Chondrocyte (in vitro differentiated cells): ENCODE measurements at places on chromosomes 3 and 15.
A peak's percentile ranks its signal among the peaks of the same experiment; 100 is the strongest.

DNA sequence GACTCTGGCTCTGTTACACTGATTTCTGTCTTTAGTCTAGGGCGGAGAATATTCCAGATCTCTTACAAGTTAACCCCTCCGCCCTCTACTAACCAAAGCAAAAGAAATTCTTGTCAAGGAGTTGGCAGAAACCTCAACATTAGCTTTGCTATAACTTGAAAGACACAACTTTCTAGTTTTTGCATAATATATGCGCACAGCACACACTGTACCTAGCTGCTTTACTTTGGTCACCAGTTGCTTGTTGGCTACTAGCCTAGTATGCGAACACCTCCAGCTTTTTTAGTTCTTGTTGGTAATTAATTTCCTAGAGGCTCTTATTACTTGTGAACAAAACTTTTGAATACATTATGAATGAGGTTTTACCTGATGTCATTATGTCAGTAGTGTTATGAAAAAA, 348.8 kb upstream of the C2CD4B start:
- no peaks in the 10 kb centered on the region for H3K36me3 ChIP-seq
- peaks cover 7% of the 10 kb centered on the region for H3K4me1 ChIP-seq
- DNase-seq = no peak
- no peak overlapping the region for H3K4me3 ChIP-seq

DNA sequence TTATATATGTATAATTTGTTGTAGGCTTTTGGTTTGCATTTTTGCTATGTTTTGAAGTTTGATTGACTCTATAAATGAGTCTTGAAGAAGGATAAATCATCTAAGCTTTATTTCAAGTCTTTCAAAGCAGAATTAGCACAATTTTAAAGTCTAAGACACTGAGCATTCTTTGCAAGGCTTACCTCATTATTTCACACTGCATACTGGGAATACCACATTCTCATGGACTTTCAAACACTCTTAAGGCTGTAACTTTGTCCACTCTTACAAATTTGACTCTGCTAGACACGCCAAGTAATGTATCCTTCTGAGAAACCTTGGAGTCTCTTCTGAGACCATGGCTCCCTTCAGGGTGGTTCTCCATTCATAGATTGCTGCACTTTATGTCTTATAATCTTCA, 281.3 kb upstream of the COL8A1 start:
- H3K27me3 ChIP-seq = no peaks in the 10 kb centered on the region
- peaks cover 12% of the 10 kb centered on the region for H3K4me1 ChIP-seq
- no peak overlapping the region for H3K4me3 ChIP-seq
- no peak overlapping the region for H3K27ac ChIP-seq

DNA sequence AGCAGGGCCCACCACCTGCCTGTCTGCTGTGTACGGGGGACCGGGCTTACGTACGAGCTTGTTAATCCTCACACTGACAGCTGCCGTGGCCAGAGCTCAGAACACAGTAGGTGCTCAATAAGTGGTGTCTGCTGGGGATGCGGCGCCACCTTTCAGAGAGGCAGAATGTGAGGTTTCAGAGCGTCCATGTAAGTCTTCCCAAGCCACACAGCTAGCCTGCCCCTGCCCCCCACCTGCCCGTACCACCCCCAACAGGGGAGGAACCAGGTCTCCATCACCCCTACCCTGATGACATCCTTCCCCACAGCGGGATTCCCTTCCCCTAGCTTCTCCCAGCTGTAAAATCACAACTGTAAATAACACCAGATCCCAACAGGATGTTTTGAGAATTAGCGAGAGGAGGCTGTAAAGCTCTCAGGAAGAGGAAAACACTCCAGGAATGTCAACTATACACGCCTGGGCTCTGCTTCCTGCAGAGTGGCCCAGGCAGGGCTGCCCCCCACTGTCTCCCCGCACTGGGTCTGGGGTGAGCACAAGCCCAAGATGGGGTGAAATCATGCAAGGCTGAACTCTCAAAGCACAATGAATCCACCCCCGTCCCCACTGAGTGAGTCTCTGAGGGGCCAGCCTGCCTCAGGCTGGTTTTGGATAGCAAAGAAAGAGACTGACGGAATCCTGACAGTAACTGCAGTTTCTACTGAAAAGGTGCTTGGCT, 250.1 kb upstream of the LYSMD4 start:
- peaks cover 3% of the 10 kb centered on the region for H3K36me3 ChIP-seq
- peaks cover 35% of the 10 kb centered on the region for H3K4me1 ChIP-seq
- no peaks in the 10 kb centered on the region for H3K27me3 ChIP-seq
- peak; percentile 82 for DNase-seq

DNA sequence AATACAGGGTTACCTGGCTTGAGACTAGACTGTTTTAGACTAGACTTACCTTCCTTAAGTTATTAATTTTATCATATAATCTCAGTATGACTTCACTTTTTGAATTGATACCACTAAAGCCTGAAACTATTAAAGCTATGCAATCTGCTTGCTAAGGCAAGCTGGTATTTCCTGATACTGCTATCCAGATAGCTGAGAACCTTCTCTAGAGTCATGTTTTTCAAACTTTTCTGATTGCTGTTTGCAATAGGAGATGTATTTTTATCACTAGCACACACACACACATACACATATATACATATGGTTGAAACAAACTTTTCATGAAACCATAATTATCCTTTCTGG, 9.3 kb upstream of the MAGI1 start:
- no peaks in the 10 kb centered on the region for H3K36me3 ChIP-seq
- no peak overlapping the region for H3K4me3 ChIP-seq
- DNase-seq = no peak

GRCh38 chr15:53739651-53740050, 19.8 kb downstream of the WDR72 start:
- no peak for DNase-seq
- H3K36me3 ChIP-seq = no peaks in the 10 kb centered on the region
- peaks cover 15% of the 10 kb centered on the region for H3K27me3 ChIP-seq
- H3K27ac ChIP-seq = no peak overlapping the region

DNA sequence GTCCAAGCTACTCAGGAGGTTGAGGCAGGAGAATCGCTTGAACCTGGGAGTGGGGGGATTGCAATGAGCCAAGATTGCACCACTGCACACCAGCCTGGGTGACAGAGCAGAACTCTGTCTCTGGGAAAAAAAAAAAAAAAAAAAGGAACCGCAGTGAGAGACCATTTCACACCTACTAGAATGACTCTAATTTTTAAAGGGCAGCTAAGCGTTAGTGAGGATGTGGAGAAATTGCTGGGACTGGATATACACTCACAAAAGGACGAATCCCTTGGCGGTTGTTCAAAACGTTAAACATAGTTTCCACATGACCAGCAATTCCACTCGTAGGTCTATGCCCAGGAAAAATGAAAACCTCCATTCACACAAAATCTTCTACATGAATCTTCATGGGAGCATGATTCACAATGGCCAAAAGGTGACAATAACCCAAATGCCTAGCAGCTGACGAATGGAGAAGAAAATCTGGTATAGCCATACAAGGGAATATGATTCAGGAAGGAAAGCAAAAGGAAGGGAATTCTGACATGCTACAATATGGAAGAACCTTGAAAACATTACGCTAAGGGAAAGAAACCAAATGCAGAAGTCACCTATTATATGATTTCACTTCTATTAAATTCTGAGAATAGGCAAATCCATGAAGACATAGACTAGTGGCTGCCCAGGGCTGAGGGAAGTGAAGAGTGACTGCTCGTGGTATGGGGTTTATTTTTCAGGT, 127.0 kb downstream of the CHSY1 start:
- H3K36me3 ChIP-seq = peaks cover 6% of the 10 kb centered on the region
- peak overlapping the region; percentile 86 for H3K27ac ChIP-seq
- no peak for DNase-seq
- H3K4me1 ChIP-seq = peaks cover 71% of the 10 kb centered on the region

DNA sequence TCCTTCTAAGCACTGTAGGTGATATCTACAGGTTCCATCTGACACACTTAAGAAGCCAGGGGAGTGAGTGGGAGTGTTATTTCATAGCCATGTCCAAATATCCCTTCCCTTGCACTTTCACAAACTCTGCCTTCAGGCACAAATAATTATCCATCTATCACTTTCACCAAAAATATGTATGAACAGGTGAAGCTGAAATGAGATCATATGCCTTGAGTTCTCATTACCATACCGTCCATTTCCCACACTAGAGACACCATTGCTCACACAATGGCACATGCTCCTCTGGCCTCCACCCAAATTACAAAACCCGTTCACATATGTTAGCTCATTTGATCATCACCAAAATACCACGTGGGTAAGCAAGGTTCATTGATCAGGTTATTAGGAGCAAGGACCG, 151.9 kb upstream of the BNIP2 start:
- peaks cover 27% of the 10 kb centered on the region for H3K27me3 ChIP-seq
- H3K4me1 ChIP-seq = no peaks in the 10 kb centered on the region
- no peaks in the 10 kb centered on the region for H3K36me3 ChIP-seq

DNA sequence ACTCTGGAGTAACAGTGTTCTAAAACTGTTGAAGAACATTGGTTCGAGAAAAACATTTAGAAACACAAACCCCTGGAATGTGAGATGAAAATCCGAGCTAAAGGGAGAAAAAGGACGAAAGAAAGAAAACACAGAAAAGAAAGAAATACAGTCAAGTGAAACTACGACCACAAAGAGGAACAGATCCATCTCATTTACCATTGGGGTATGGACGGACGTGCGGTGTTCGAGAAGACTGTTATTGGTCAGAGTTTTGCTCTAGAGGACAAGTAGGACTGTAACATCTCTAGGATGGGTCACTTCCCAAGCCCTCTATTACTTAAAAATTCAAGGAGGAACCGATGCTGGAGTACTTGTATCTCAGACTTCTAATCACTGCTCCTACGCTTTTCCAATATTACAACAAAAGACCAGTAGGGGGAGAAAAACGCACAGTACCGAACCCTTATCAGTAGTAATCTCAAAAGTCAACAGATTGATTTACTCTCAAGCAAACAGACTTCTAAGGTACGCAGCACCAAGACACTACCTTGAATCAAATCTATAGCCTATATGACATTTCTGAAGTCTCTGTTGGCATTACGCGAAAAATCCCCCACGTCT, 1.1 kb upstream of the PIK3CA start:
- peaks cover 43% of the 10 kb centered on the region for H3K4me1 ChIP-seq
- DNase-seq = no peak
- H3K4me3 ChIP-seq = no peak overlapping the region
- H3K27ac ChIP-seq = no peak overlapping the region
- no peaks in the 10 kb centered on the region for H3K36me3 ChIP-seq
- no peaks in the 10 kb centered on the region for H3K27me3 ChIP-seq

DNA sequence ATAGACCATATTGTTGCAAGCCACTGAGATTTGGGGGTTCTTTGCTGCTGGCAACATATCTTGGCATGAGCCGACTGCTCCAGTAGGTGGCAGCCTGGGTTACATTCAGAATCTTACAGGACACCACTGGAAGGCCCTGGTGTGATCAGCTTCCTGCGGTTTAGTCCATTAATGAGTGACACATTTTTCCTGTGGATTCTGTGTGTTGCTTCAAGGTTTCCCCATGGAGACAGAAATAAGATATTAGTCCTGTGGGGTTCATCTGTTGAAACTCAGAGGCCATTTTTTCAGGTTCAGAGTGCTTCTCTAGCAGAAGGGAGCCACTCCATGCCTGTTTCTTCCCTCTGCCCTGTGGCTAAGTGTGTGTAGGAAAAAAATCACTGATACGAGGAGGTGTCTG, 116.2 kb downstream of the MFSD1 start:
- H3K27ac ChIP-seq = no peak overlapping the region
- H3K36me3 ChIP-seq = no peaks in the 10 kb centered on the region
- no peak for DNase-seq
- H3K27me3 ChIP-seq = peaks cover 18% of the 10 kb centered on the region
- no peak overlapping the region for H3K4me3 ChIP-seq

- H3K27me3 ChIP-seq = peaks cover 3% of the 10 kb centered on the region
- no peaks in the 10 kb centered on the region for H3K4me1 ChIP-seq
- no peak overlapping the region for H3K4me3 ChIP-seq
Measured at GRCh38 chr3:134822090-134822489, 27.0 kb downstream of the EPHB1 start.

DNA sequence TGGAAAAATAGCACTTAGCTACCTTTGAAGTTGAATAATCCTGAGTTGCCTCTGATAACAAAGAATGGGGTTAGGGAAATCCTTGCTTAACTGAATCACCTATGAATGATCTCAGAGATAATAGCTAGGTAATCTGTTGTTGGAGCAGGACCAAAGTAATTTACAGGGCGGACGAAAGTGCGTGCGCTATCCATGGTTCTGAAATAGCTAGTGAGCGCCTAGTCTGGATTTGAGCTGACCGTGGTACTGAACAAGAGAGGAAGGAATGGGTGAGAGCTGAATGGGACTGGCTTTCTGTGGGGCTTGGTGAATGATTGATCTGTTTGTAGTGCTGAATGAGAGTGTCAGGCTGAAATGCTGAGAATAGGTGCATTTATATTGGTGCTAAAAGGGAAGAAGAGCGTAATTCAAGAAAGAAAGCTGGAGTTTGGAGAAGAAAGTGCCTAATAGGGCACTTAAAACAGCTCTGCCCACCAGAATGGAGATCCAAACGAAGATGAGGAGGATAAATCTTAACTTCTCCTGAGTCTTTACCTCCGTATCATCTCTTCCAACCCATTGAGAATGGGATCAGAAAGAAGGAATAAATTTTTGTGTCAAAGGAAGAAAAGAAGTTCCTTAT, 10.1 kb downstream of the SCN10A start:
- peaks cover 12% of the 10 kb centered on the region for H3K27me3 ChIP-seq
- no peak overlapping the region for H3K27ac ChIP-seq
- no peak for DNase-seq
- no peaks in the 10 kb centered on the region for H3K36me3 ChIP-seq
- H3K4me1 ChIP-seq = no peaks in the 10 kb centered on the region

DNA sequence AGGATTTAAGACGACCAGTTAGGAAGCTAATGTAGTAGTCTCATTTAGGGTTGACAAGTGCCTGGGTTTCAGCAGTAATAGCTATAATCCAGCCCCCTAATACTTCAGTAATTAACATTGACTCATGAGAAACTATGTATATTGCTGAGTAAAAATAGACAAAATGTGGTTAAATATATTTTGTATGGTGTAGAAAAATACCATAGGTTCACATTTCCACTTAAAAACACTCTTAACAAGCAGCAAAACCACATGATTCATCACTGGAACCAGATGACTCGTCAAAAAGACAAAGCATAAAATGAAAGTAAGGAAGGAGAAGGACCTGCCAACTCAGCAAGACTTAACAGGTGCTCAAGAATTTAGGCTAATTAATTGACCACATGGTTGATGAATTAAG, 288.9 kb downstream of the EFHB start:
- H3K27ac ChIP-seq = no peak overlapping the region
- DNase-seq = no peak

- no peak for DNase-seq
- no peak overlapping the region for H3K27ac ChIP-seq
- no peak overlapping the region for H3K4me3 ChIP-seq
- no peaks in the 10 kb centered on the region for H3K27me3 ChIP-seq
- peaks cover 10% of the 10 kb centered on the region for H3K4me1 ChIP-seq
Measured at GRCh38 chr15:52004806-52005205, 14.2 kb upstream of the MAPK6 start.

GRCh38 chr3:37279236-37279635, 104.9 kb upstream of the LRRFIP2 start:
- H3K36me3 ChIP-seq = peaks cover 29% of the 10 kb centered on the region
- no peak overlapping the region for H3K27ac ChIP-seq
- H3K4me3 ChIP-seq = no peak overlapping the region
- no peaks in the 10 kb centered on the region for H3K27me3 ChIP-seq
